ENCODE measurements at places on chromosomes 7 and 10.

GRCh38 chr7:36563706-36564327 is 160.5 kb downstream of the AOAH start:
- no peak for DNase-seq

GRCh38 chr7:71470326-71470725 is 338.4 kb downstream of the GALNT17 start:
- no peak for DNase-seq

DNA sequence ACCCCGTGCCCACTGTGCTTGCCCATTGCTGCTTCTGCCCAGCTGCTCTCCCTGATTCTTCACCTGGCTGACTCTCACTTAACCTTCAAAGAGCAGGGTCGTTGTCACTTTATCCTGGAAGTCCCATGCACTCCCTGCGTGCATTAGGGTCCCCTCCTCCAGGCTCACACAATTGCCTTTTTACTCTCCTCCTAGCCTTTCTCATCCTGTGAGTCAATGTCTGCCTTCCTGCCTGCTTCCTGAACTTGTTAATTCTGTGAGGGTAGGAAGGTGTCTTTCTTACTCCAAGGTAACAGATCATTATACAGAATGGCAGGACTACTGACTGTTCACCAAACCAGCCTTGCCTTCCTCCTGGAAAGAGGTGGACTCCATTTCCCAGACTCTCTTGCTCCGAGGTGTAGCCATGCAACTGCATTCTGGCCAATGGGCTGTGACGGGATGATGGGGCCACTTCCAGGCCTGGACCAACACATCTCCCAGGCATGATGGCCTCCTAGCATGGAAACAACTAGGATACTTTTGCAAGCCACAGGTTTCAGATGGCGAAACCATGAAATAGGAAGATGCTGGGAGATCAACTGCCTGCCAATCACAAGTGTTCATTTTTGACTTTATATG is 54.7 kb downstream of the ARHGAP22 start:
- no peak for DNase-seq

DNA sequence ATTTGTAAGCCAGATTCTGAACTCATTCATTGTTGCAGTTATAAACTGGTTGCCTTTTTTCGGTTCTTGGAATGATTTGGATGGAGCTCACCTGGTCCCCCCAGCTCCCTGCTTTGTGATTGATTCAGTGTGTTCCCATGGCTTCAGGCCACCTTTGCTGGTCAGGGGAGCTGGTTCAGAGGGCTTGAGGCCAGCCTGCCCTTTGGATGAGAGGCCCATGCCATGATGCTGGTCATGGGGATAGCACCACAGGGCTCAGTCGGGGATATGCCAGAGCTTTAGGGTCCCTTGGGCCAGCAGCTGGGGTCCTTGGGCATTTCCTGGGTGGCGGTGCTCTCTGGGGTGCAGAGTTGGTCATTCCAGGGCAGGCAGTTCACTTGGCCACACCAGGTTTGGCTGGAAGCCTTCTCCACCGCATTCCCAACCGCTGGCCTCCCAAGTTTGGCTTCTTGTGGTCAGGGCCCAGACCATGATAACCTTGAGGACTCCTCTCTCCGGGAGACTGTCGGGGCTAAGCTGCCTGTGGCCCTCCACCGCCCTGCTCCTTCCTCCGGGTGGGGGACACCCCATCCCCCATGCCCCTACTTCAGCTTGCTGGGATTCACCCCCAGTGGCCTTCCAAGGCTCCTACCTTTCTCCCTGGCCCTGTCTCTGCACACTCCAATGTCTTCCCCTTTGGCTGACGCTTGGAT is 65.1 kb downstream of the MGMT start:
- no peak for DNase-seq

DNA sequence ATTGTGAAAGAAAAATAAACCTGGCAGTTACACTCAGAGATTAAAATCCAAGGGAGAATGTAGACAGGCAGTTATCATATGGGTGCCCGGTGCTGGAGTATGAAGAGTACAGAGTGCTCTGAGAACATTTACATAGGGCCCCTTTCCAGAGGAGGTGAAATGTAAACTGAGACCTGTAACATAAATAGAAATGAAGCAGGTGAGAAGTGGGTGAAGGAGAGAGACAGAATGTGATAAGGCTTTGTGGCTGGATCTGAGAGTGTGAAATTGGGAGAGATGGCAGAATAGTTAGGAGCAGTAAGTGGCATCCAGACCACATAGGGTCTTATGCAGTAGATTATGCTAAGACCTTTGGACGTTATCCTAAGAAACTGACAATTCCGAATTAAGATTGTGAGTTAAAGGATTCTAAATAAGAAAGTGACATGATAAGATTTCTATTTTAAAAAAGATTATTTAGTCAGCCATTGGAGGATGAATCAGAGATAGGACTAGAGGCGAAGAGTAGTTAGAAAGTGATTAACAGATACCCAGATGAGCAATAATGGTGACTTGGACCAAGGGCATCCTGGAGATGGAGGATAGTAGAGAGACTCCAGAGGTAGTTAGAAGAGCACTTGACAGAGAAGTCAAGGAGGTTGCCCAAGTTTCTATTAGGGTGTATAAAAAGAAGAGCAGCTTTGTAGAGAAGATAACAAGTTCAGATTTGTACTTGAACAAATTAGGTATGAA is 36.7 kb downstream of the DNAH11 start:
- no peak for DNase-seq

GRCh38 chr7:116857052-116857451 is 5.3 kb upstream of the CAPZA2 start:
- no peak for DNase-seq

GRCh38 chr7:95758187-95758586 is 14.2 kb upstream of the DYNC1I1 start:
- DNase-seq = no peak
